ENCODE measurements at places on chromosomes 7 and 10. TPM values are rescaled to one million over a fixed set of nuclear protein-coding genes. Genes with fewer than 3 reads are reported as not detected.

OPN4 gene
- not detected for polyA plus RNA-seq

HGF gene
- 2.4 TPM for polyA plus RNA-seq

HMX2 gene
- 1.6 TPM for polyA plus RNA-seq

TDRD1 gene
- 0.04 TPM for polyA plus RNA-seq

MOGAT3 gene
- 0.83 TPM for polyA plus RNA-seq

CDHR1 gene
- 1.2 TPM for polyA plus RNA-seq

CYP26C1 gene
- polyA plus RNA-seq = 0.14 TPM

KCND2 gene
- polyA plus RNA-seq = 0.53 TPM

ANKRD22 gene
- 0.29 TPM for polyA plus RNA-seq

IFIT3 gene
- 11.0 TPM for polyA plus RNA-seq

GPR141 gene
- 0.40 TPM for polyA plus RNA-seq

MYL7 gene
- 0.68 TPM for polyA plus RNA-seq

GDF10 gene
- 1.7 TPM for polyA plus RNA-seq

DGKB gene
- 2.6 TPM for polyA plus RNA-seq

SYT15 gene
- 4.3 TPM for polyA plus RNA-seq

SEC24C gene
- polyA plus RNA-seq = 68.7 TPM

MPP7 gene
- 7.0 TPM for polyA plus RNA-seq

GJD4 gene
- polyA plus RNA-seq = 0.21 TPM

PHKG1 gene
- 1.0 TPM for polyA plus RNA-seq

PANK1 gene
- polyA plus RNA-seq = 46.5 TPM

GIMAP1 gene
- 2.4 TPM for polyA plus RNA-seq

MYL10 gene
- polyA plus RNA-seq = 0.30 TPM

CAMK1D gene
- 9.2 TPM for polyA plus RNA-seq

NPC1L1 gene
- polyA plus RNA-seq = 4.3 TPM

SYT15B gene
- polyA plus RNA-seq = 2.8 TPM

SPDYE11 gene
- polyA plus RNA-seq = 0.41 TPM

NKX6-2 gene
- 7.2 TPM for polyA plus RNA-seq

GARS1 gene
- polyA plus RNA-seq = 93.7 TPM

SEM1 gene
- 220 TPM for polyA plus RNA-seq

COPG2 gene
- polyA plus RNA-seq = 69.7 TPM

FZD1 gene
- polyA plus RNA-seq = 52.6 TPM

AHR gene
- 33.6 TPM for polyA plus RNA-seq

SPDYE9 gene
- polyA plus RNA-seq = 1.1 TPM

INA gene
- polyA plus RNA-seq = 0.18 TPM

ZNF736 gene
- 27.8 TPM for polyA plus RNA-seq

BTBD16 gene
- 0.37 TPM for polyA plus RNA-seq

VAX1 gene
- polyA plus RNA-seq = not detected

DLD gene
- polyA plus RNA-seq = 108 TPM

LRRN3 gene
- 4.0 TPM for polyA plus RNA-seq

ANKRD61 gene
- 0.61 TPM for polyA plus RNA-seq

VSIR gene
- polyA plus RNA-seq = 8.6 TPM

CFAP70 gene
- polyA plus RNA-seq = 28.7 TPM

PKD1L1 gene
- polyA plus RNA-seq = 0.54 TPM

GPER1 gene
- polyA plus RNA-seq = 6.5 TPM

SUN3 gene
- polyA plus RNA-seq = 0.26 TPM

MNX1 gene
- polyA plus RNA-seq = 0.12 TPM

PLXDC2 gene
- polyA plus RNA-seq = 28.1 TPM

MRLN gene
- polyA plus RNA-seq = not detected

CFAP46 gene
- 11.2 TPM for polyA plus RNA-seq

FAM171A1 gene
- 85.6 TPM for polyA plus RNA-seq

FAM24B gene
- 4.5 TPM for polyA plus RNA-seq

UCMA gene
- polyA plus RNA-seq = not detected

NEUROD6 gene
- polyA plus RNA-seq = not detected

PAPSS2 gene
- polyA plus RNA-seq = 28.8 TPM

UPK3B gene
- 5.8 TPM for polyA plus RNA-seq

Data from renal pelvis (tissue), 12 donors.